Right ventricle myocardium superior (tissue), 1 donor: ENCODE measurements at places on chromosomes 12 and 14. TPM values are rescaled to one million over a fixed set of nuclear protein-coding genes. Genes with fewer than 3 reads are reported as not detected.

The STON2 gene
- total RNA-seq: 12.0 TPM

The RNF212B gene
- not detected for total RNA-seq

The BMP4 gene
- 8.8 TPM for total RNA-seq

The B4GALNT1 gene
- total RNA-seq: 5.6 TPM

The SLC6A15 gene
- not detected for total RNA-seq

The KRT3 gene
- total RNA-seq: not detected

The STAT6 gene
- total RNA-seq: 49.5 TPM
